Renal cortical epithelial cell (primary cell): ENCODE measurements at places on chromosomes 11 and 22.

DNA sequence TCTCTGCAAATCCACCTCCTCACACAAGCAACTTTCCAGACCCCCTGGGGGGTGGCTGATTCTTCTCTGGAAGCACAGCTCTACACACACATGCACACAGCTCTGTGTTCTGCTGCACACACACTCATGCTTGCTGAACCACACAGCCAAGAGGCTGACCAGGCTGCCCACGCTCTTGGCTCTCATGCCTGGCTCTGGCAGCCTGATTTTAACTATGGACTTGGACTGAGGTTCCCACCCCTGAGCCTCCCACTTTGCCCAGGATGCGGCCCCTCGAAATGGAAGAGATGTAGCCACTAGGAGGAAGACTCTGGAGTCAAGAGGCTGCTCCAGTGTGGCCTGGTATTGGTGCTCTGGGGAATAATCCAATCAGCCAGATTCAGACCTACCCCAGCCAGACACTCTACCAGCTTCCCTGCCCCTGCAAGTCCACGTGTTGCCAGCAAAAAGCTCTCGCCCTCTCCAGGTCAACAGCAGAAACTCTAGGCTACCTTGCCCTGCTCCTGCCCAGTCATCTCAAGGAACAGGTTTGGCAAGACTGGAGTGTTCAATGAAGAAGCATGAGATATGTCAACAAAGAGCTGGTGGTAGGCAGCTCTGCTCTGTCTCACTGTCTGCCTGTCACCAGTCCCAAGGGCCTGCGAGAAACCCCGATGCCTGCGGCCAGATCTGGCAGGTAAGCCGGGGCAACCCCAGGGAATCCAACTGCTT is 8.8 kb upstream of the CASTOR1 start:
- peak; percentile 28 for DNase-seq

DNA sequence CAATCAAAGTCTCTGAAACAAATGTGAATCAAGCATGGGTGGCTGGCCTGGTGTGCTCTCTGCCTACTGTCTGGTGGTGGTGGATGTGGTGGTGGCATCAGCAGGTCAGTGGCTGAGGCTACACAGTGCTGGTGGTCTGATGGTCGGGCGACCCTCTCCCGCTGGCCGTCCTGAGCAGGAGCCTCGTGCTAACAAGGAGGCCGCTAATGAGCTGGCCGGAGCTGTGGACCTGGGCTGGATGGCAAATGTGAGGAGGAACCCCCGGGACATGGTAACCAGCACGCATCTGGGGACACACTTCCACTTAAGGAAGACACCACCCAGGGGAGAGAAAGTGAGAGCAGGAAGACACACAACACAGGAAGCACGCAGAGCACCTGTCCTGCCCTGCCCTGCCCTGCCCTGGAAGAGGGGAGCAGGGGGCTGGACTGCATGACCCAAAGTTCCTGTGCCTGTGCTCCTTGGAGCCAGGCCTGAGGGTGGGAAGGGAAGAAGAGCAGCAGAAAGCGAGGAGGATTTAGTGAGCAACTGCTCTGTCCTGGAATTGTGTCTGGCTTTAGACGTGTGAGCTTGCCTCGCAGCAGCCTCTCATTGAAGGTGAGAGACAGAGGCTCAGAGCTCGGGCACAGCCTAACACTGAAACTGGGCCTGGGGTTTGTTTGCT is 23.7 kb downstream of the SLC37A2 start:
- DNase-seq: no peak

DNA sequence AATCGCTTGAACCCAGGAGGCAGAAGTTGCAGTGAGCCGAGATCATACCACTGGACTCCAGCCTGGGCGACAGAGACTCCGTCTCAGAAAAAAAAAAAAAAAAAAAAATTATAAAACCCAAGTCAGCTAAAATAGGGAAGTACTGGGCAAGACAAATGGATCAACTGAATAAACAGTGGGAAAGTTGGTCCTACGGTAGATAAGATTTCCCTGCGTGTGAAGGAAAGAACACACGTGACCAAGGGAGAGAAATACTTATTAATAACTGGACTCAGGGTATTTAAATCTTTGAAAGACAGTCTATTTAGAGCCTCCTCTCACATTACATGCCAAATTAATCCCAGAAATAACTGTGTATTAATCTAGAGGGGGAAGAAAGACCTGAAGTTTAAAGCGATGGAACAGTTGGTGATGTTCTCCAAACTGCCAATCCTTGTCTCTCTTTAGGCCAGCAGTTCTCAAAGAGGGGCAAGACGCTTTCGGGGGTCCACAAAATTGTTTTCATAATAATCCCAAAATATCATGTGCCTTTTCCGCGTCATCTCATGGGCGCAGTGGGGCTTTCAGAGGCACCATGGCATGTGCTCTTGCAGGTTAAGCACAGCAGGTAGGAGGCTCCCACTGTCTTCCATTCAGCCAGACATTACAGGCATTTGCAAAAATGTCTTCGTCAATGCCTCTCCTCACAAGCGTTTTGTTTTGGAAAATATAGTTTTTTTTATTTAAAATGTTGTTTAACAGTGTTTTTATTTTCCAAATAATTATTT is 6.6 kb downstream of the RTL6 start:
- DNase-seq: no peak

DNA sequence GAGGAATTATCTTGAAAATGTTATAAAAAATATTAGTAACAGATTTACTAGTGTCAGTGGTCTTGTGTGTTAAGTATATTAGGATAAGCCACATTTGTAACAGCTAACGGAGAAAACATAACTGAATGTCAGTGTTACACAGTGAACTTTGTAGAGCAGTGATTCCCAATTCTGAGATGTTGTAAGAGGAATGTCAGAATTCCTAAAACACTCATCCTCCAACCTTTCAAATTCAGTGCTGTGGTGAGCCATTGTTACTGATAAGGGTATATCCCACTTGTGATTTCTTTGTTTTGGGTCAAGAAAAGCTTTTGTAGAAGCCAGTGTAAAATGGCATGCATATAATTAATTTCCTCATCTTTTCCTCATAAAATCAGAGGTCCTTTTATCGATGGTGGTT is 61.9 kb downstream of the ARHGEF12 start:
- no peak for DNase-seq

- DNase-seq: peak; percentile 27
These were observed 4.0 kb downstream of the P4HA3 start for GRCh38 chr11:74307434-74307833.

GRCh38 chr11:78730267-78730824 is 155.7 kb upstream of the NARS2 start:
- no peak for DNase-seq

- no peak for DNase-seq
These were observed 191.9 kb upstream of the CTSC start for GRCh38 chr11:88529426-88529825.

DNA sequence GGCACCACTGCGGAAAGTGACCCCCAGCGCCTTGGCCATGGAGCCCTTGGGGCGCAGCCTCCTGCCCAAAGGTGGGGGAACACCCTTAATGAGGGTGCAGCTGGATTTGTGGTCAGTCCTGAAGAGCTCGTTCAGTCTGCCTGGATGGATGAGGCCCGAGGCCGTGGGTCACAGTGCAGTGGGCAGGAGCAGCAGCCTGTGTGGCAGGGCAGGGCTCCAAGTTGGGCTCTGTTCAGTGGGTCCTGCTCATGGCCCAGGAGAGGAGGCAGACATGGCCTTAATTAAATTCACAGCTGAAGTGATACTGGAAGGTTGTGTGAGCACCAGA is 33.3 kb downstream of the FAM83F start:
- no peak for DNase-seq

DNA sequence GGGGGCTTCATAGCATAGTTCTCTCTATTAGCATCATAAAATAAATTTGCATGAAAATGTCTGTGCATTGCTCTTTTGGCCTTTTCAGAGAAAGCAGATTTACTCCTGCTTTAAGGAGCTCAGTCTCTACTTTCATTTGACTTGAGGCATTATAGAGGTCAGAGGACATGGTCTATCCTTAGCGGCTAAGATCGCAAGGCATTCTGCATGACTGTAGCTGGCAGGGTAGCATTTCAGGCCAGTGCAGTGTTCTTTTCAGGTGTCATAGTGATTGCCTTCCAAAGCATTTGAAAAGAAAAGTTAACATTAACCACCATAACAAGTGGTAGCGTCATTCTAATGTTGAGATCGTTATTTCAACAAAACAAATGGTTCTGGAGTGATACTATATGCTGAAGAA is 126.5 kb downstream of the NCAM1 start:
- DNase-seq: no peak
